ENCODE measurements at places on chromosomes 5 and 9.

DNA sequence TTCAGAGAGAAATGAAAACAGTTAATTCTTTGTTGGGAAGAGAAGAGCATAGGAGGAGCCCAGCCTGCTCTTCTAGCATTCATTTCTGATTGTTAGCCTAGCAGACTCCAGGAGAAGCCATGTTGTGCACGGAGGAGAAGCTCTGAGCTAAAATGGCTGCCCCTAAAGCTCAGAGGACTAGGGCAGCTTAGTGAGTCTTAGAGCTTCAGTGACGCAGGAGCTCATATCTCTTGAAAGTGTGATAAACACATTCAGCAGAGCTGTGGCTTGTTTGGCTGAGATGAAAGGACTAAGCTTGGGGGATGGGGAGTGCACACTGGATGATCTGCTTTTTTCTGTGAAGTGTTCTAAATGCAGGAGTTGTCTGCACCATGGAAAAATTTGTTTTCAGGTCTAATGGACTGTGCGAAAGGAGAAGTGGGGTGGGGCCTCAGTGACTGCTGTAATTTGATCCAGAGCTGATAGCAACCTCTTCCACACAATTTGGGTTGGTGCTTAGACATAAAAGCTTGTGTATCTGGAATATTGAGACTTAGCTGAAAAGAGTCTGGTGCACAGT is 58.5 kb downstream of the ZNF462 start:
- no peak for DNase-seq

GRCh38 chr5:129906177-129906887 is 2.1 kb downstream of the CHSY3 start:
- no peak for DNase-seq

DNA sequence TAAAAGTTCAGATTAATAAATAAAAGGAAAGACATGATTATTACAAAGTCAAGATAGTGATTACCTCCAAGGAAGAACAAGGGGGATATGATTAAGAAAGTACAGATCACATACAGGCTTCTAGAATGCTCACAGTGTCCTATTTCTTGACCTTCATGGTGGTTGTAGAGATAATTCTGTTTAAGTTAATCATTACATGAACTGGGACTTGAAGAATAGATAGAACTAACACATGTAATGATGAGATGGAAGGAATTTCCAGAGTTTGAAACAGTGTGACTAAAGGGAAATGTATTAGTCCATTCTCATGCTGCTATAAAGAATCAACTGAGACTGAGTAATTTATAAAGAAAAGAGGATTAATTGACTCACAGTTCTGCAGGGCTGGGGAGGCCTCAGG is 72.7 kb downstream of the LURAP1L start:
- no peak for DNase-seq

DNA sequence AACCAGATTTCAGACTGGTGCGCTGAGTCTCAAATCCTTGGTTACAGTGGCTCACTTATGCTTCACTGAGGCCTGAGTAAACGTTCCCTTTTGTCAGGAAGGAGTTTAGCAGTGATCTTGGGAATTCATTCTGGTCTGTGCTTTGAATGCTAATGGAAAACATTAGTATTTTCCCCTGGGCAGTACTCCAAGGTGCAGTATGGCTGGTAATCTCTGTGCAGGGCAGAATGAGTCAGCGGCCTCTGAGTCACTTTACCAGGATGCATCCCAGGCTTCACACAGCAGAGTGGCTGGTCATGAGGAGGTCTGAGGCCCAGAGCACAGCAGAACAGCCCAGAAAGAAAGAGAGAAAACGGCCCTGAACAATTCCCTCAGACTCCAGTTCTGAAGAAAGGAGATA is 54.0 kb downstream of the PCA3 start:
- DNase-seq: no peak

GRCh38 chr5:132418881-132419280 is 49.4 kb downstream of the SLC22A5 start:
- no peak for DNase-seq

DNA sequence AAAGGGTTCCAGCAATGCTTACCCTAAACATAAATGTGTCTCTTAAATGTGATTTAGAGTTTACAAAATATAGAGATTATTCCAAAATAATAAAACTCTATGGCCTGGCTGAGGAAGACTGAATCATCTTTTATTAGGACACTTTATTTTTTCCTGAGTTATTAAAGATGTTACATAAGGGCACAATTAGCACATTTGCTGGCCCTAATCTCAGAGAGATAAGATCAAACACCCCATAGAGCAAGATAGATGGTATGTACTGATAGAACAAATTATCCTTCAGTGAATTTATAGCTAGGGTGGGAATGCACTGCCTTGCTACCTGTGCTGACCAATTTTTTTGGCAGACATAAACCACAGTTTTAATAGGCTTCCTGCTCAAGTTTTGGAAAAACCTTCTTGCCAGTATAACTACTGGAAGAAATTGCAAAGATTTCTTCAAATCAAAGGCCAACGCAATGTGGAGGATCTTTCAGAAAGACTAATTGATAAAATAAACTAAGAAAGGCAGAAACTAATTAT is 367.1 kb upstream of the MPDZ start:
- DNase-seq: no peak

DNA sequence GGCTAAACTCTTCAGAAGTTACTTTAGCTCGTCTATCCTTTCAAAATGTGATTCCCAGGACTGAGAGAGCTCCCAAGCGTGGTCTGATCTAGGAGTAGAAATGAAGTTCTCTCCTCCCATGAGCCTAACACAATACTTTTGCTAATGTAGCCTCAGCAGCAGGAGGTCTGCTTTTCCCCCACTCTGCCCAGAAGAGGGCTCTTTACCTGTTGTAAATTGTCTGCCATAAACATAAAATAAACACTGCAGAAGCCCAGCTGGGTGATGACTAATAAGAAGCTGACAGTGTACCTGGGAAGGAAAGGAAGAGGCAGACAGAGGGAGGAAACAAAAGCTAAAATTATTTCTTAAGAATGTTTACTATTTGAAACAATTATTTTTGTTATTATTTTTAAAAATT is 15.4 kb downstream of the SLC36A3 start:
- DNase-seq: no peak

GRCh38 chr5:36389245-36389644 is 87.5 kb upstream of the RANBP3L start:
- no peak for DNase-seq

GRCh38 chr5:179267071-179267670 is 78.1 kb downstream of the ADAMTS2 start:
- no peak for DNase-seq
